ENCODE measurements at places on chromosomes 2 and 18. TPM values are rescaled to one million over a fixed set of nuclear protein-coding genes. Genes with fewer than 3 reads are reported as not detected.

The KCNIP3 gene
- total RNA-seq = 1.1 TPM

DNA sequence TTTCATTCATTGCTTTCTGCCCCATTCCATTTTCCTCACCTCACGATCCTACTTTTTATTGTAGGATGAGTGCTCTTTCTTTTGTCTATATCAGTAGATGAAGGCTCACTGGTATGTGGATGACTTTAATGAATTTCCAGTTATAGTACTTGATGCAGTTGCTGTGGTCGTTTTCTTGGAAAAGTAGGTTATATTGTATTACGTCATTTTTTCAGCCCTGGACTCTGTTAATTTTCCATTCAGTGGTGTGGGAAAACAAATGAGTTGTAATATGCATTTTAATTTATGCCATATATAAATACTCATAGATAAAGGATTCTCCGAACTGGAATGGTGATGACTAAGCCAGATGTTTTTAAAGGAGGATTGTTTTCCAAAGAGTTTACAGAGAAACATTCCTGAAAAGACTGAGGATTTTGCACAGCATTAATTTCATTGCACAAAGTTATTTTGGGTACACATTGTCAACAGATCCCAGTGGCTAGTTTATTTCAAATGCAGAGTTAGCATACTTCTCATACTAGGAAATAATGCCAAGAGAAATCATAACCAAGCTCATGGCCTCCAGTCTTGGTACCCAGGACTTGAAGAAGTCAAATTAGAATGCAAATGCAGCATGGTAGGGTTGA, 189.7 kb downstream of the PAX3 start:
- no peak for DNase-seq

DNA sequence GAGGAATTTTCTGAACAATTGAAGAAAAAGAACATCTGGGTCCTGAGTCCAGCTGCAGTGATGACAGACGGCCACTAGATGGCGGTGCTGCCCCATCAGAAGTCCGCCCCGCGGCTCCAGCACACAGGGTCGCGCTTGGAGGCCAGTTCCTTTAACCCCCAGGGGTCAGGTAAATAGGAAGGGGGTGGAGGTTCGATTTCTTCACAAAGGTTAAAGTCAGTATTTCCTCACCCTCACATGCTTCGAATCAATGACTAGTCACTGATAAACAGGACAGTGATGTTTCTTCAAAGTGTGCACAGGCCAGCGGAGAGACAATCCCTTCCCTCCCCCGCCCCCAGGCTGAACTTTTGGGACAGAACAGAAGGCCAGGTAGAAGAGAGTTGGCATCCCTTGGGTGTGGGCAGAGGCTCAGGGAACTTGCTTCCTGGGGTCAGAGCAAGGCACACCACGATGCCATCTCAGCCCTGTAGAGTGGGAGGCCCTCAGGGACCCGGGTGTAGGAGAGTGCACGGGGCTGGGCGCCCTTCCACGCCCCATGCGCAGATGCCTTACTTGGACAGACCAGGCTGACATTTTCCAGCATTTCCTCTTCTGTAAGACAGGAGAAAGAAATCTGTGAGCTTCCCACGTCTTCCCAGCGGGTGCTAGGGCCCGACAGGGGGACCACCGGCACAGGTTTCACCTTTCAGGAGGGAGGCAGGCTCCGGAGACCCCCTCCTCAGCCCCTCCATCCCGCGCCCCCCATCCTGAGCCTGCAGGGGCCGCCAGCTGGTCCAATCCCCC, 722 bp downstream of the APOB start:
- DNase-seq = peak; percentile 68

DNA sequence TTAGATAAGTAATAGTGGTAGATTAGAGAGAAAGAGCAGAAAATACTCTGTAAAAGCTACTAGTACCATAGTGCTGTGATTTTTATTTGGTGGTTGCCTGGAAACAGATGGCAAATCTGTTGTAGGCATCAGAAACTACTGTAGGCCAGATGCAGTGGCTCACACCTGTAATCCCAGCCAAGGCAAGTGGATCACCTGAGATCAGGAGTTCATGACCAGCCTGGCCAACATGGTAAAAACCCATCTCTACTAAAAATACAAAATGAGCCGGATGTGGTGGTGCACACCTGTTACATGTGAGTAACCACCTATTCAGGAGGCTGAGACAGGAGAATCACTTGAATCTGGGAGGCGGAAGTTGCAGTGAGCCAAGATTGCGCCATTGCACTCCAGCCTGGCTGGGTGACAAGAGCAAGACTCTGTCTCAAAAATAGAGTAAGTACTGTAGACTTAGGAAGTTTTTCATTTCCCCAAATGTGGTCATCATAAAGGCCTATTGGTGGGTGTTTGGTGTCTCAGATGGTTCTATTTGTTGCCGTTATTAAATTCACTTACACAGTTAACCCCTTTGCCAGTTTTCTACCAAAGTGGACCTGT, 79.6 kb downstream of the SPTBN1 start:
- no peak for DNase-seq

Measured in Calu3 (cell line).